T-helper 2 cell (primary cell): ENCODE measurements at places on chromosomes 16 and 17.

- no peak for DNase-seq
Measured at GRCh38 chr17:79829004-79829403, 10.2 kb downstream of the CBX4 start.

DNA sequence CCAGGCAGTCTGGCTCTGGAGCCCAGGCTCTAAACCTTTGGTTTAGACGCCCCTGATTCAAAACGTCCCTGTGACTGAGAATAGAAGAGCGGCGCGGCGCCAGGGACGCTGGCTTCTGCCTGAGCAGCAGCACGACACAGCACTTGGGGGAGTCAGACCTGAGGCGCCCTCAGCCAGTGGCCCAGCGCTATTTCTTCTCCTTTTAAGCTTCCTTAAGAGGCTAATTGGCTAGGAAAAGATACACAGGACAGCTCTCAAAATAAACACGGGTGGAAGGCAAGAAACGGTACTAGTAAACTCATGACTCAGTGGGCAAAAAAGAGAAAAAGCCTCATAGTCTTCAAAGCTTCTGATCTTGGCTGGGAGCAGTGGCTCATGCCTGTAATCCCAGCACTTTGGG, 34.9 kb downstream of the GTF3C1 start:
- DNase-seq: no peak

- DNase-seq: no peak
Measured at GRCh38 chr17:19371259-19372010, 6.9 kb upstream of the MAPK7 start.

GRCh38 chr17:29710891-29711418, 88.2 kb upstream of the CORO6 start:
- no peak for DNase-seq

DNA sequence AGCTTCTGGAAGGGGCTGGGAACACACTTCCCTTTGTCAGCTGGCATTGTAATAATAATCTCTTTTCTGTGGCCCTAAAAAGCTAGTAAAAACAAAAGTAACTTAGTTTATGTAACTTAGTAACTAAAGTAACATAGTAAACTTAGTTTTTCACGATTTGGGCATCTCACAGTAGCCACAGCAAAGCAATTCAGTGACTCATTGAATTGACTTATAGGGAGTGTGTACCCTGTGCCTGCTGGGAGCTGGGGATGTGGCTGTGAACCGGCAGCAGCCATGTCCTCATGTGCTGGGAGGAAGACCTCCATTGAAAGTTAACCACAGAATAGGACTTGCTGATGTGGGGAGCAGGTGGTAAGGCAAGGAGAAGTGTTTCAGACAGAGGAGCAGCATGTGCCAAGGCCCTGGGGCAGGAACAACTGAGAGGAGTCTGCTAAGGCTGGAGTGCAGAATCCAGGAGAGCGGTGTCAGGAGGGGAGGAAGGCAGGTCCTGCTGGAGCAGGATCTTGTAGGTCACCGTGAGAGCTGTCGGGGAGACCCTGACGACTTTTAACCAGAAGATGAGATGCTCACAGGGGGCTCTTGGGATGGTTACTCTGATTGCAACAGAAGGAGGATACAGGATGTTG, 112.8 kb downstream of the PLCG2 start:
- no peak for DNase-seq

DNA sequence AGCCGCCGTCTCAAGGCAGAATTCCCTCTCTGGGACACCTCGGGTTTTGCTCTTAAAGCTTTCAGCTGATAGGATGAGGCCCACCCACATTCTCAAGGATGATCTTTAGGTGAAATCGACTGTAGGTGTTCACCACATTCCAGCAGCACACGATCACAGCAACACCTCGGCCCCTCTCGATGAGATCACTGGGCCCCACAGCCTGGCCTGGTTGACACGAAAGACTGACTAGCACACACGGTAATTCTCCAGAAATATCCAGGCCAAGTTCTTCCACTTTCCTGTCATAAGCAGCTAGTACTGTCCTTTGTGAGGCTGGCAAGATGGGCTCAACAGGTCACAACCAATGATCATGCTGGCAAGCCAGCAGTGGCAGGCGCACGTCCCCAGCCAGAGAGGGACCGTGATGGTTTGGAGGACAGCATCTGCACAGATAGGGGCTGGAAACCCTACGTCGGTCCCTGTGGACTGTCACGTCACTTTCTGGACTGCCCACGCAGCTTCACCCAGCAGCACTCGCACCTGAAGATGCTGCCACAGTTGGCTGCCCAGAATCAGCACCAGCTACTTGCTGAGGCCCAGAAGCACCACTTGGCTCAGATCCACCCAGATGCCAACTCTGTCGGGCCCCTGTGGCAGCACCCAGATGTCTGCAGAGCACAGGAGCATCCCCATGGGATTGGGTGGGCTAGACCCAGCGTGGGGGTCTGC, 17.4 kb downstream of the TMC6 start:
- DNase-seq: no peak

- DNase-seq: no peak
Measured at GRCh38 chr16:85188822-85189672, 76.8 kb upstream of the CIBAR2 start.

DNA sequence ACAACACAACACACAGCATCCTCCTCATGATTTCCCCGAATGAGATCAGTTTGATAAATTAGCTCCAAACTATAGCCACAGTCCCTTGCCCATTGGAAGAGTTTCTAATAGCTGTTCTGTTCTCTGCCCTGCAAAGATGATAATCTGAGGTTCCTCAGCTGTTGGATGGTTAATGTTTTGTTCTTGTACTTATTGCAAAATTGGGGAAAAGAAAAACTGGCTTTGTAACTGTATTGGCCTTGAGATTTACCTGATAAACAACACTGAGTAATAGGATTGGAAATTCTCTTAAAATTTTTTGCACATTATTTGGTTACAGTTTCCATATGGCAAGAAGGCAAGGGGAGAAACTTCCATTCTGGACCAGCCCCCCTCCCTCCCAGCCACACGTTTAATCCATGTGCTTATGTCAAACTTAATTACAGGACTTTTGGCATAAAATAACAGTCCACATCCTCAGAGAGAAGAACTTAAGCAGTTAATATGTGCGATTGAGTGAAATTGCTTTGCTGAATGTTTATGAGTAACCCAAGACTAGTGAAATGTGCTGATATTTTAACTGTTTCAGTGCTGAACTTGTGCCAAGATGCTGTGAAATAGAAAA, 119.1 kb upstream of the ZFHX3 start:
- no peak for DNase-seq

DNA sequence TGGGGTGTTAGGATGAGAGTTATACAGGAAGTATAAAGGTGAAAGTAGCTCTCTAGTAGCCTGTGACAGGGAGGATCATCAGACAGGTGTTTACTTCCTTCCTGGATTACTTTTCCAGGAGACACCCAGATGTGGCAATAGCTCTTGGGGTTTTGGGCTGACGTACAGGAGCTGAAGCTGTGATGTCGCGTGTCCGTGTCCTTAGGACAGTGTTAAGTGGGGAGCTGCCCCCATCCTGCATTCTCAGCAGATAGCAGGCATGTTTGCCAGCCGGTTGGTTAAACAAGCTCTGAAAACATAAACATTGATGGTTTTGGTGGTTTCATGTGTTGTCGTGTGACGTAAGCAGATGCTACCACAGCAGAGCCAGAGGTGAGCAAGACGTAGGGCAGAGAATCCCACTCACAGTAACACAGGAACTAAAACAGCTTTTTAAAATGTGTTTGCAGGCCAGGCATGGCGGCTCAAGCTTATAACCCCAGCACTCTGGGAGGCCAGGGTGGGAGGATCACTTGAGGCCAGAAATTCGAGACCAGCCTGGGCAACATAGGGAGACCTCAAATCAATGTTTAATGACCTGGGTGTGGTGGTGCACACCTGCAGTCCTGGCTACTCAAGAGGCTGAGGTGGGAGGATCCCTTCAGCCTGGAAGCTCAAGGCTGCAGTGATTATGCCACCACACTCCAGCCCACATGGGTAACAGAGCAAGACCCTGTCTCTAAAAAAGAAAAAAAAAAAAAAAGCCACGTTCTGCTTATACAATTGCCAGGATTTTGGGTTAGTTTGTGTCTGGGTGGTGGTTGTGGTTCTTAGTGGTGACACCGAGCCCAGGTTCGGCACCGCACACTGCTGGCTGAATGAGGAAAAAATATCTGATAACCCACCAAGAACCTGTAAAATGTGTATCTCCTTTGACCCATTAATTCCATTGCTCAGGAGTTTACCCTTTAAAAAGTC, 18.2 kb upstream of the IL17C start:
- DNase-seq: peak; percentile 32

GRCh38 chr17:1961189-1961588, 63.9 kb downstream of the RTN4RL1 start:
- DNase-seq: no peak

- no peak for DNase-seq
Measured at GRCh38 chr17:63421681-63422645, 24.1 kb downstream of the CYB561 start.

- DNase-seq: no peak
Measured at GRCh38 chr16:13968835-13969234, 48.9 kb downstream of the ERCC4 start.

- DNase-seq: no peak
Measured at GRCh38 chr16:10539236-10539635, 41.2 kb downstream of the EMP2 start.

DNA sequence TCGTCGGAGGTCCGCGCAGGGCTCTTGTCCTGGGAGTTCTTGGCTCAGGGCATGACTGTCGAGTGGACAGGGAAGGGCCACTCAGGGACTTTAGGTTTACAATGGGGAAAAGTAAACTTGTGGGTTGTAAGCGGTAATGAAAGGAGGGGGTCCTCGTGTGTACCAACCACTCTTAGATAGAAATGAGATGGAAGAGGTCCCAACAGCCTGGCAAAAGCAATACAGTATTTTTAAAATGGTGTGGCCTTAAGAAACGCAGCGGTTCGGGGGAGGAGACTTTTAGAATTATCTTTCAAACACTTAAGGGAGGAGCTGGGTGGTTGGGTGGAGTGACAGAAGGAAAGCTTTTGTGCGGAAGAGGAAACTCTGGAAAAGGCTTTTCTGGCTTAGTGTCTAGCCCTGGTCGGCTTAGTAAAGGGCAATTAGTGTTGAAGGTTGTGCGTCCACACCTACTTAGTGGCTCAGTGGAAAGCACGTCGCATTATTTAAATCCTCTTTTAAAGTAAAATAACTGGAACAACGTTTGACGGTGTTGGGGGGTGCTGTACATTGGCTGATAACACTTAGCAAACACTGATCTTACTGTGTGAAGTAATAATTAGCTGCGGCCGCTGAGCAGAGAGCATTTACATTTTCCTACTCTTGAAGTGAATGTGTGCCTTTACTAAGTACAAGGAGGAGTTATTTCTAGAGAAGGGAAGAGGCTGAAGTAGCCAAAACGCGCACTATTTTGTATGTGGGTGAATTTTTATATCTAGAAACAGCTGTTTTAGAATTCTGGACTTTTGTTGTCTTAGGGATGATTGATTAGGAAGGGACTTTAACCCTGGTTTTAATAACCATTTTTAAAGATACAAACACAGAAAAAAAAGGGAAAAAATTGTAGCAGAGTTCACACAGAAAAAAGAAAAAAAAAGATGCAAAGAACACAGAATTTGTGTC, 1.0 kb downstream of the WSB1 start:
- DNase-seq: peak; percentile 15

GRCh38 chr17:4604111-4604644, 19.8 kb downstream of the SMTNL2 start:
- DNase-seq: no peak

GRCh38 chr17:81840826-81841778, 6.3 kb upstream of the PPP1R27 start:
- DNase-seq: no peak

DNA sequence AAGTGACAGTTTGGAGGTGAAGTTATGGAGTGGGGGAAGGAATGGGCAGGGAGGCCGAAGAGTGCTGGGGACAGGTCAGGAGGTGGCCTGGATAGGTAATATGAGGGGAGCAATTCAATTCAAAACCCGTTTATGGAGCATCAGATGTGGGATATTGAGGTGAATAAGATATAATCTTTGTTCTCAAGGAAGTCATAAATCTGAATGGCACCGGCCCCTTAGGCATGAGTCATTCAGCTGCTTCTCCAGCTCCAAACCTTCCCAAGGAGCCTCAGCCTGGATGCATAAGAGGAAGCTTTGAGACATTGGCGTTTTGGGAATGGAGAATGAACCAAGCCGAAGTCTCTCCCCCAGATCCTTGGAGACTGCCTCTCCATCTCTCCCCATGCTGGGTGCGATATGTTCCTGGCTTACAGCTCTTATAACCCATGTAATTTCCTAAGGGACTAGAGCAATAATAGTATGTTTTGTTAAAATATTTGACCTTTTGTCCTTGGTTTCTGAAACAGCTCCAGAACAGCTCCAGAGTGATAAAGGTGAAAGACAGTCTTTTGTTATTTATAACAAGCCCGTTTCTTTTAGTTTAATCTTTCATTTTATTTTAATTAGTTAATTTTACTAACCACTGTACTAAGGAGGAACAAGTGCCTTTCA, 1.7 kb downstream of the TUBG2 start:
- DNase-seq: no peak

- DNase-seq: no peak
Measured at GRCh38 chr16:4507588-4508345, 30.8 kb downstream of the CDIP1 start.

DNA sequence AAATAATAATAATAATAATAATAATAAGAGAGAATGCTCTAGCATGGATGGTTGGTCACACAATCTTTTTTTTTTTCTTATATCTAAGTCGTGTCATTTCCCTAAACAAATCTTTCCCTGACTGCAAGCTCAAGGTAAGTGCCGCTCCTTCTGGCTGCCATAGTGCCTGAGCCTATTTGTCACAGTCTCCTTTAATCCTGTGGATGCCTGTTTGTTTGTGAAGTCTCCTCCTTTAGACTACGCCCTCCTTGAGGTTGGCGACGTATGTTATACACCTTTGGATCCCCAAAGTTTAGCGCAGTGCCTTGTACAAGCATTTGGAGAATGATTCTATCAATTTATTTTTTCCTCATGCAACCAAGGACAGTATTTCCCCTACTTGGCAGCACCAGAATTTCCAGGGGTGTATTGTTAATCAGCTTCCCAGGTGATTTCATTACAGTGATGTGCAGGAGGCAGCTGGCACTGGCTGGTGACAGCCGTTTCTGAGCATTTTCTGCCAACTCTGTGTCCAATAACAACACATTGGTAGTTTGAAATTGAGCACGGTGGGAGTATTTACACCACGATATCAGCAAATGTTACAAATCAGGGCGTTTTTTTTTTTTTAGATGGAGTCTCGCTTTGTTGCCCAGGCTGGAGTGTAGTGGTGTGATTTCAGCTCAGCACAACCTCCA, 26.6 kb downstream of the TMEM238L start:
- DNase-seq: no peak

- DNase-seq: no peak
Measured at GRCh38 chr17:14791221-14791620, 473.9 kb downstream of the PMP22 start.

- no peak for DNase-seq
Measured at GRCh38 chr16:50677351-50677750, 3.8 kb downstream of the SNX20 start.

GRCh38 chr16:74713325-74713724, 12.7 kb upstream of the MLKL start:
- no peak for DNase-seq

- no peak for DNase-seq
Measured at GRCh38 chr17:15269780-15270089, 4.6 kb upstream of the PMP22 start.
